Natural killer cell (primary cell): ENCODE measurements at places on chromosomes 7 and 10.

- peak; percentile 9 for DNase-seq
Measured at GRCh38 chr10:63977329-63977923, 456.2 kb downstream of the REEP3 start.

DNA sequence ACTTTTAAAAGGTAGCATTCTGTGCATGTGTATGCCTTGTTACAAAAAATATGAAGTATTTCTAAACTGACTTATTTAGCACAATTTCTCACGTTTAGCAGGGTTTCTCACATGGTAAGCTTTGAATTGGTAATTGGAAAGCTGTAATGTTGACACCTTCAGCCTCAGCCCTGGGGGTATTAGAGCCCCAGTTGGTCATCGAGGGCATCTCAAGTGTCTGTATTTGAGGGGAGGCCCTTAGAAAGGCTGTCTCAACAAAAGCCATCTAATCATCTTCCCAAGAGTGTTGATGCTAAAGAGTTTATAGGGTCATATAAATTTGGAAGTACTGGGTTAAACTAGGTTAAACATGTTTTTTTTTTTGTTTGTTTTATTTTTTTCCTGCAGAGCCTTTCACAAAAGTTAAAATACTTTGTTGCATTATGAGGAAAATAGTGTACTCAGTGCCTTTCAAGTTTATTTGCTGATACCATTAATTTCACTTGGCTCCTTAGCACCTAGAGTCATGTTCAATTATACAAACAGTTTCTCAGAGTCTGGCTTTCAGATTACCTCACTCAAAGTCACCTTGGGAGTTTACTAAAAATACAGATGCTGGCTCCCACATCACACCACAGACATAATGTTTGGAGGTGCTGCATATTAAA is 134.0 kb downstream of the CD36 start:
- no peak for DNase-seq

DNA sequence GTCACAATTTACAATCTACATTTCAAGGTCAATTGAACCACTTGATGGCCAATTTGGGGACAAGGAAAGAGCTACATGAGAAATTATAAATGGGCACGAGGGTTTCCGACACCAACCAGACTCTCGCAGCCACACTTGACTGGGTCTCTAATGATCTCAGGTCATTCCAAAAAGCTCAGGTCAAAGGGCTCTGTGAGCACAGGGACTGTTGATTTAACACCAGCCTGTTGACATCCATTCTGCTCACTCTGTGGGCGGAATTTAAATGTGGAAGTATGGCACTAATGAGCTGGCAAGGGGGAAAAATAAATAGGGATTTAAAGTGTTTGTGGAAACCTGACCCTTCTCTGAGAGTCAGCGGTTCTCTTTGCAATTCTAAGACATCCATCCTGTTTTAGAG is 810.7 kb upstream of the AUTS2 start:
- no peak for DNase-seq

DNA sequence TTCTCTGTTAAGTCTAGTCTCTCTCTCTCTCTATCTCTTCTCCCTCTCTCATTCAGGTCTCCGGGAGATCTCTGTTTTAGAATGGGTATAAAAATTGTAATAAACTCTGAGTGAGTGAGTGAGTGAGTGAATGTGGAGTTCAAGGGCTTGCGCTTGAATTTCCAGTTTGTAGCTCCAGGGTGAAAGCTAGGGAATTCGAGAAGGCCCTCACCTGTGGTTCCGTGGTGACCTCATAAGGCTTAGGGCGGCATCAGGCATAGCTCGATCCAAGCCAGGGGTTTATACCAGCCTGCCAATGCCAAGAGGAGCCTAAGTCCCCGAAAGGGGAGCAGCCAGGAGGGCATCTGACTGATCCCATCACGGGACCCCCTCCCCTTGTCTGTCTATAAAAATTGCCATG is 456 bp downstream of the AKR1B15 start:
- no peak for DNase-seq

DNA sequence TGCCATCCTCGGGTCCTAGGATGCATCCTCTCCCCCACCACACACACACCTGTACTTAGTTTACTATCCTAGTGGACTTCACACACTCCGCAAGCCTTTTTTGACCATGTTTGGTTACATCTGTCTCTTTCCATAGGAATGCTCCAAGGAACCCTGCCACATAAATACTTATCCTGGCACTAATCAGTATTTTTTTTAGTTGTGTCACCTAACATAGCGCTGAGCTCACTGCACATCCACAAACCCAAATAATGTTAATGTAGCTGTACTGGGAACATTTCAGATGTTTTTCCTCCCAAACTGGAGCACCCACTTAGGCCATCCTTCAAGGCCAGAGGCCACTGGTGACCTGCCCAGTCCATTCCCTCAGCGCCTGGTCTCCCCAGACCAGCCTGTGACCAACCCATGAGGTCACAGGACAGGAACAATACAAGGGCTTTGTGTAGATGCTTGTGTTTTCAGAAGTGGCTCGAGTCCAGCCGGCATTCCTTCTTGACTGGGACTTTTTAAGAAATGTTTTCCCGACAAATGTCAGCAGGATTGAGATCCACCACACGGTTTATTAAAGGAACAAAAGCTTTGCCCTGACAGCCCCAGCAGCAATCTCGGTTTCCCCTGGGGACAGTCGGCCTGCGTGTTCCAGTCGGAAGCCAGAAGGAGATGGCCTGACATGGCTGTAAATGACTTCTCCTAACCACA is 181.4 kb downstream of the JCAD start:
- DNase-seq: no peak

- DNase-seq: no peak
Measured at GRCh38 chr10:9449530-9449929, 1395.0 kb downstream of the GATA3 start.

GRCh38 chr7:146235195-146235594 is 118.6 kb downstream of the CNTNAP2 start:
- no peak for DNase-seq

DNA sequence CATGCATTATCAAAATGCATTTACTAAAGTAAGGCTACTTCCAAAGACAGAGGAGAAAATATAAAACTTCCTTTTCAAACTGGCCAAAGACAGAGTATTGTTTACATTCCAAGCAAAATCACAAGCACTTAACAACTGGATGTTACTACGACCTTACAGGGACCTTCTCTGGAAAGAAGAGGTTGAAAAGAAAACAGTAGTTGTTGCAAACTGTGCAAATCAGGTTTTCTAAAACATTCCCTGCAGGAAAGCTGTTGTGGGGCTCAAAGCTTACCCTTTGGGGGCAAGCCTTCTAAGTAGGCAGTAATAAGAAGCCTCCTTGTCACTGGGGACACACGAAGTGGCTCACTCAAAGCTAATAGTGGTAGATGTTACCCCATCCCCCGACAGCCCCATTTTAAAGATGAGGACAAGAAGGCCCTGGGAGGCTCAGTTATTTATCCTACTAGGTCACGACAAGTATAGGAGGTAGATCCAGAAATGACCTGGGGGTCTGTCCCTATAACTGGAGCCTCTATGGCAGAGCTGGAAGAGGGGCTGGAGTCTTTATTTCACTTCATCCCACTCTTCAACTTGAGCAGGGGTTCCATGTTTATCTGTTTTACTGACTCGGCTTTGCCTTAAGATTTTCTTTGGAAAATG is 46.6 kb downstream of the ATXN7L1 start:
- no peak for DNase-seq

DNA sequence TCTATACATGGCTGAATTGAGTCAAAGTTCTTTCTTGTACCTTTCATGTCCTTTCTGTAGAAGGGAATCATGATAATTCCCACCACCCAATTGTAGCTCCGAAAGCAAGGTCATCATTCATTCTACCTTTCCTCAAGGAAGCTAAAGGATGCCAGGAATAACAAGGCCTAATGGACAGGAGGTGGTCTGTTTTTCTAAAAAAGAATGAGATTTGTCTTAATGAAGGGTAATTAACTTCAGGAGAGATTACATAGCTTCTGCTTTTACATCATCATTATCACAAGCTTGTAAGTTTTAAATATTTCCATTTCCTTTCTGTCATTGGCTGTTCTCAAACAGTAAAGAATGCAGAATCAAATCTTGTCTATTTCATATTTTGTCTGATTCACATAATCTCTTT is 249.5 kb upstream of the SORCS1 start:
- DNase-seq: no peak

DNA sequence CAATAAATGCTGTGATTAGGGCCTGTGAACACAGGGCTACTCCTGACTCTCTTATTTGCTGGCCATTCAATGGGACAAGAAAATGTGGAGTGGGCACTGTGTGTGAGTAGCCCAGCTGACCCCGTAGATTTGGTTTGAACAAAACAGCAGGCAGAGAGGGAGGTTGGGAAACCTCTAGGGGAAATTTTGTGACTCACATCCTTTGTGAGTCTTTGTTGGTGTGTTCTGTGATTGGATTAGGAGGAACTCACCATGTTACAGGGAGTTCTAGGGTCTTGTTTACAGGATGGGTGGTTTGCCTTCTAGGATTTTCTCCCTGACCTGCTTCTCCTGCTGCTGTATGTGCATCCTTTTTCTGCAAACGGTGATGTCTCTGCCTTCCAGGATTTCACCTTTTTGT is 128.3 kb upstream of the MKI67 start:
- no peak for DNase-seq

DNA sequence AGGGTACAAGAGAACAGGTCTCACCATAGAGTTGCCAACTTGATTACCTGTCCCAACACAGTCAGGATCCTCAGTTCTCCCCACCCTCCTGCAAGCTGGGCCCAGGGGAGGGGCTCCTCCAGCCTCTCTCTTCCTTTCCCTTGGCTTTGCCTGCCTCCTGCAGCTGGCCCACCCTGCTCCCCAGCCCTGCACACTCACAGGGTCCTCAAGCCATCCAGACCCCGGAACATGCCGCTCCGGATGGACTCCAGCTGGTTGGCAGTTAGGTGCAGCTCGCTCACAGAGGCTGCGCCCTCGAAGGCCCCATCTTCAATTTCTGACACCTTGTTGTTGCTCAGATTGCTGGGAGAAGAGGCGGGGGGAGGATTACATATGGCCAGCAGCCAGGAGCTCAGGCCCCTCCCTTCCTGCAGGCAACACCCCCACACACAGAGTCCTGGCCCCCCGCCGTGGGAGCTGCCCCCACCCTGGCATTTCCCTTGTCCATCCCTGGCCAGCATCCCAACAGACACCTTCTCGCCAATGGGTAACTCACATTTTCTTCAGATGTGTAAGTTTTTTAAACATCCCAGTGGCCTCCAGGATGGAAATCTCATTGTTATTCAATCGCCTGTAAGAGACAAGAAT is 139.2 kb downstream of the SLIT1 start:
- no peak for DNase-seq

- peak; percentile 85 for DNase-seq
Measured at GRCh38 chr10:72260239-72260975, 13.3 kb upstream of the DDIT4 start.

- no peak for DNase-seq
Measured at GRCh38 chr10:58545427-58545826, 32.8 kb downstream of the BICC1 start.

- no peak for DNase-seq
Measured at GRCh38 chr10:77187376-77187999, 450.1 kb downstream of the KCNMA1 start.

DNA sequence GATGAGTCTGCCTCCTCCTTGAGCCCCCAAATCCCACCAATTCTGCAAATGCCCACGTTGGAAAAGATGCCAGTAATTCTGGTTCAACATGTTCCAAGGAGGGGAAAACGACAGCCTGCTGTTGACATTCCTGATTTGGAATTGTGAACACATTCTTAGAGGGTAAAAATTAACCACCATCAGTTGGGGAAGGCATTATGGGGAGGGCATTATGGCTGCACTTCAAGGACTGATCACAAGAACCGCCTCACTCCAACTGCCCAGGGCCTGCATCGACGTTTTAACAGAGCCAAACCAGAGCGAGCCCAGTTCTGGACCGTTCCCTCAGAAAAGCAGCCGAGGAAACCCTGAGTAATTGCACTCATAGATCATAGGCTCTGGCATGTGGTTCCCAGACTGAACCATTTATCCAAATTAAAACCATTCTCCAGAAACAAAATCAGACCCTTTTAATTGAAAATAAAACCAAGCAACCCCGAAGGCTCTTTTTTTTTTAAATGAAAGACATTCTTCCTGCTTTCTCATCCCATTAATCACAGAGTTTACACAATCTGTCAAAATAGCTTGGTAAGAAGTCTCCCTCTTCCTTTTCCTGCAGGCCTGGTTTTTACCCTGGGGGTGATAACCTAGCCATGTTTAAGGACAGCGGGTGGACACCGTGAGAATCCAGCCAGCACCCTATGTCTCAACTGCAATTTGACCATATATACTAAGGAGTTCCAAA is 8.0 kb downstream of the TNS3 start:
- DNase-seq: no peak

- no peak for DNase-seq
Measured at GRCh38 chr10:78516756-78517155, 483.1 kb downstream of the RPS24 start.

DNA sequence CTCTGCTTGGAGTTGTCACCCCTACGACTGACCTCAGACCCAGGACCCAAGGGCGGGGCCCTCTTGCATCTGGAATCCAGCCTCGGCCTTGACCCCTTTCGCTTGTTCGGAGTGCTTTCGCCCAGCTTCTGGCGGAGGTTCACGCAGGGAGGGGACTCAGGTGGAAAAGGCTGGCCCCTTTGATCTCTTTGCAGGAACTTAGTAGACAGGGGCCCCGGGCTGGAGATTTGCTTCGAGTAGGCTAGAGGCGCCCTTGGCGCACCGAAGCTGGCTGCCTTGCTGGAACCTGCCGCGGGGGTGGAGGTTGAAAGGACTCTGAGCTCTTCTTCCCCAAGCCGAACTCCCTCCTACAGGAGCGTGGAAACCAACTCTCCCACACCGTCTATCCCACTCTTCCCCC is 255.1 kb downstream of the OTUD1 start:
- DNase-seq: no peak
